HCT116 (cell line): ENCODE measurements at places on chromosomes 3 and 15. TPM values are rescaled to one million over a fixed set of nuclear protein-coding genes. Genes with fewer than 3 reads are reported as not detected.

The ZBTB20 gene
- 42.1 TPM for total RNA-seq

The STAC gene
- not detected for total RNA-seq

The SERPINI2 gene
- 0.27 TPM for total RNA-seq

The NAALADL2 gene
- total RNA-seq, result 2.9 TPM

The CISH gene
- total RNA-seq, result 4.5 TPM

The GRK7 gene
- total RNA-seq, result not detected

The ECE2 gene
- total RNA-seq, result not detected

The FES gene
- total RNA-seq, result 5.3 TPM

The PLSCR4 gene
- 4.1 TPM for total RNA-seq

The KBTBD13 gene
- total RNA-seq, result not detected

The MST1R gene
- total RNA-seq, result 113 TPM

DNA sequence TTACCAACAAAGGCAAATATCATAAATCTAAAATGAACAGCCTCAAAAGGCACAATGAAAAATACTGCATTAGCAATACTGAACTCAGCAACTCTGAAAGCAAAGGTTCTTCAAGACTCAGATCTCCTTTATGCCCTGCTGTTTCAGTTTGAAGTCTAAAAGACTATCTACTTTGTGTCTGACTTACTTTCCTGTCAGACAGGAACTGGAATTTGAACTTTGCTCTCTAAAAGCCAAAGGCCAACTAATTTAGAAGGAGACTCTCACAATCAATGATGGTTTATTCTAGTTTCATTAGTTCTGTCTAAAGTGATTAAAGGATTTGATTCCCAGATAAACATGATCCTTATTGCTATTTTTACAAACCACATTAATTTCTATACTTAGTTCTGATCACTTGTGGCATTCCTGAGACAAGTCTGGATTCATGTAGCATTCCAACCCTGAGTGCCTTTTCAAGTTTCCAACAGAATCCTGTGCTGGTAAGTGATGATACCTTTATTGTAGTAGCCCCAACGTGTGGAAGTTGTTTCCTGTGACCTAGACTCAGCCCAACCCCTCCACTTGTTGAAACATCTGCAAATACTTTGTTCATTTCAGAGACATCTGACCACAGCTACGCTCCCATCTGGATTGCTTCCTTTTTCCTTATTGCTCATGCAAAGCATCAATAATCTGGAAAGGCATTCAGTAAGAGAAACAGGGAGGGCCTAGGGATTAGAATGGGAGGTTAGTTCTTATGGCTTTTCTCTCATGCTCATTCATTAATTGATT is 14.9 kb upstream of the LEKR1 start:
- H3K4me1 ChIP-seq, result peaks cover 18% of the 10 kb centered on the region; the same call in 1 of the 2 replicates
- H3K4me3 ChIP-seq, result no peak overlapping the region
- no peaks in the 10 kb centered on the region for H3K27me3 ChIP-seq
- DNase-seq, result no peak

- H3K36me3 ChIP-seq, result no peaks in the 10 kb centered on the region
- no peak overlapping the region for H3K4me3 ChIP-seq
- H3K27ac ChIP-seq, result no peak overlapping the region
- H3K27me3 ChIP-seq, result no peaks in the 10 kb centered on the region
Observed at GRCh38 chr15:57118013-57118799, 199.8 kb downstream of the TCF12 start.

DNA sequence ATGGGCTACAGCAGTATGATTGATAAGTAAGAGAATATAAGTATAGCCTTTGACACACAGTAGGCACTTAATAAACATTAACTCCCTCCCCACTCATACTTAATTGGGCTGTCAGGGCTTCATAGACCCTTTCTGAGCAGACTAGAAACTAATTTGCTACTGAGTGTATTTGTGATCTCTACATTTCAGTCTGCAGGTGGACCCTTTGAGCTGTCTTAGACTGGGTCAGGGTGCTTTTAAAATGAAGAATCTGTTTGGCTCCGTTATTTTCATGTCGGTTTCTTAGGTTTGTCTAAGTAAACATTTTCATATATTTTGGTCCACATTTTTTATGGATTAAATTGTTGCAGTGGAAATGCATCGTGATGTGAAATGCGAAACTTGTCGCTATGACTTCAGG is 50.3 kb upstream of the SELENOK start:
- H3K4me1 ChIP-seq, result no peaks in the 10 kb centered on the region
- no peak overlapping the region for H3K4me3 ChIP-seq
- DNase-seq, result no peak
- no peak overlapping the region for H3K27ac ChIP-seq
- 0 out of 2 replicates have a peak, but pooled peaks cover 3% of the 10 kb centered on the region for H3K27me3 ChIP-seq

- H3K27ac ChIP-seq, result no peak overlapping the region
- no peaks in the 10 kb centered on the region for H3K27me3 ChIP-seq
- H3K4me3 ChIP-seq, result no peak overlapping the region
- DNase-seq, result no peak
- no peaks in the 10 kb centered on the region for H3K36me3 ChIP-seq
Observed at GRCh38 chr3:46107682-46108081, 80.4 kb upstream of the XCR1 start.

- H3K27me3 ChIP-seq, result peaks cover 10% of the 10 kb centered on the region
- no peaks in the 10 kb centered on the region for H3K36me3 ChIP-seq
Observed at GRCh38 chr3:73437828-73438227, 186.9 kb downstream of the PDZRN3 start.

DNA sequence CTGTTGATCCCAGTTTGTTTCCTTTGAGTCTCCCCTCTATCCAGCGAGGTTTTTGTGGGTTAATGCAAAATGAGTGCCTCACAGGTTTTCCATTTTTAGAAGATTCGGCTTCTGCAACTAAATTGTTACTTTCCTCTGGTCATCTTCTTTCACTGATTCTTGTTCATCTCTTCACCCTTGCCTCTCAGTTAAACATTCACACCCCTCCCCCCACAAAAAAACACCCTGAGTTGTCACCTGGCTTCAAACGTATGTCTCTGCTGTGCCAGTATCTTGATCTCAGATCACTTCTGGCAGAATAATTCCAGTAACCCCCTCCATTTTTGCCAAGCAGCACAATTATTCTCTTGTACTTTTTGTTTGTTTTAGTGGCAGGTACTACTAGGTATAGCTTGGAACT is 12.3 kb upstream of the CLDN16 start:
- DNase-seq, result no peak

DNA sequence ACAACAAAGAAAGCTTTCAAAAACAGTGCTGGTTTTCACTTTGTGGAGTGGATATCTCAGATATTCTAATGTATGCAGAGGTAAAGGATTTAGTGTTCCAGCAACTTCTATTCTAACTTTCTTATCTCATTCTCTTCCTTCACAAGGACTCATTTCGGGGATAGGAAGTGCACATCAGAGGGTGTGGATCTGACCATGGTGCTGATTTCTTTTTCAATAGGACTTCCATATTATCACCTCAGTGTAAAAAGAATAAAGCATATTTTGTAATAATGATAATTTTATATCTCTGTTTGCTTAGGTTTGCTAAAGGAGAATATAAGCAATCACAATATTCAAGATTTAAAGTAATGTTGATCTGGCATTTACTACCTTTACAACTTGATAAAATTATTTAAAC is 12.5 kb upstream of the CADM2 start:
- no peak overlapping the region for H3K27ac ChIP-seq
- H3K36me3 ChIP-seq, result no peaks in the 10 kb centered on the region
- no peak for DNase-seq
- H3K27me3 ChIP-seq, result no peaks in the 10 kb centered on the region
- H3K4me3 ChIP-seq, result no peak overlapping the region

DNA sequence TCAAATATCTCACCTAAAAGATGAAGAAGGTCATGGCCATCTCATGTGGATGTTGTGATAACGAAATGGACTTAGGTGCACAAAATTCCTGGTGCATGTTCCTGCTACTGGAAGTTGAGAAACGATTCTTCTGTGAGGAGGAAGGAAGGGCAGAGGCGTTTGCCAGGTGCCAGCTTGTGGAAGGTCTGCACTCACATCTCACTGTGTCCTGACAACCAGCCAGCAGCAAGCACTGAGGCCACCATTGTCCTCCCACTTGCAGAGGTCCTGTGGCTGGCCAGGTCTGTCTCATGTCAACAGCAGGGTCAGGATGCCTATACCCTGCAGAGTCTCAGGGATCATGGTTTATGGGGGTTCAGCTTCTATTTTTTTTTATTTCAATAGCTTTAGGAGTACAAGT is 3.7 kb downstream of the FAM240A start:
- H3K27me3 ChIP-seq, result peaks cover 10% of the 10 kb centered on the region; the same call in 1 of the 2 replicates
- no peaks in the 10 kb centered on the region for H3K4me1 ChIP-seq

- peaks cover 8% of the 10 kb centered on the region; the same call in 1 of the 2 replicates for H3K27me3 ChIP-seq
- no peak overlapping the region for H3K4me3 ChIP-seq
- no peaks in the 10 kb centered on the region for H3K4me1 ChIP-seq
- H3K36me3 ChIP-seq, result no peaks in the 10 kb centered on the region
Observed at GRCh38 chr3:123298903-123299302, 97.2 kb downstream of the SEC22A start.

- no peaks in the 10 kb centered on the region for H3K4me1 ChIP-seq
- no peak overlapping the region for H3K27ac ChIP-seq
- no peaks in the 10 kb centered on the region for H3K27me3 ChIP-seq
- H3K36me3 ChIP-seq, result no peaks in the 10 kb centered on the region
- no peak overlapping the region for H3K4me3 ChIP-seq
Observed at GRCh38 chr3:16978234-16978920, 93.6 kb downstream of the PLCL2 start.

DNA sequence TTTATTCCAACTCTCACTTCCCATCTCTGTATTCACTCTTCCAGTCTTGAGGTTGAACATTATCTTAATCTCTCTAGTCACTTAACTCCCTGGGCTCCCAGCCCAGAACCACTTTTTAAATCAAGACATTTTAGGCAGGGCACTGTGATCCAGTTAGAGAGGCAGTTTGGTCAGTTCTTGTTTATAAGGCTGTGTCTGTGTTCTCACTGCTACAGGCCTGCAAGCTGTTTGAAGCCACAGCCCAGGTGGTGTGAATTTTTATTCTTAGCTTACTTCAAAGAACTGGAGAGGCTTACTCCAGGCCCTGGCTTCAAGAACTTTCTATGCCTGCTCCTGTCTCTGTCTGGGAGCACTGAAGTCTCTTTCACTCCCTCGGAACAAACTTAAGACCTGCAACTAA is 906.1 kb downstream of the CADM2 start:
- no peak overlapping the region for H3K4me3 ChIP-seq
- H3K27ac ChIP-seq, result no peak overlapping the region
- H3K36me3 ChIP-seq, result no peaks in the 10 kb centered on the region

DNA sequence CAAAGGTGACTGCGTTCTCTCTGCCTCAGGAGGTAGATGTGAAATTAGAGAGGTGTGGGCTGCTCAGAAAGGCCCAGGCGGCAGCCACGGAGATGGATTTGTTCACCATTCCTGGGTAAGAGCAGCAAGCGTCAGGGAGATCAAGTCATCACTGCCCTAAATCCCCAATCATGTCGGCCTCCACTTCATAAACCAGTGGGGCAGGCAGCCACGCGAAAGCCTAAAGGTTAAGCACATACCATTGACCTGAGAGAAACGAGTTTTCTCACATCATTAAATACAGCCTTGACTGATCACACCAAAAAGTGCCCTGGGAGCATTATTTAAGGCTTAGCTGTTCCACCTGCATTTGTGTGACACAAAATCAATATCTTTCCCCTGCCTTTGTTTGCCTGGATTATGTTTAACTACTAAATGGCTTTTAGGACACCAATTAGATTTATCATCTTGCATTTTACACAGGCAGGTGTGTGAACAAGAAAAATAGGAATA is 50.7 kb upstream of the FOXB1 start:
- no peak overlapping the region for H3K27ac ChIP-seq
- no peaks in the 10 kb centered on the region for H3K4me1 ChIP-seq
- H3K4me3 ChIP-seq, result no peak overlapping the region
- DNase-seq, result no peak
- peaks cover 21% of the 10 kb centered on the region for H3K27me3 ChIP-seq

GRCh38 chr3:13455644-13456043 is 24.5 kb upstream of the HDAC11 start:
- no peaks in the 10 kb centered on the region for H3K36me3 ChIP-seq
- DNase-seq, result no peak
- no peak overlapping the region for H3K4me3 ChIP-seq
- H3K27me3 ChIP-seq, result no peaks in the 10 kb centered on the region
- no peak overlapping the region for H3K27ac ChIP-seq

- H3K4me1 ChIP-seq, result peaks cover 45% of the 10 kb centered on the region
- H3K27me3 ChIP-seq, result no peaks in the 10 kb centered on the region
- DNase-seq, result no peak
- H3K27ac ChIP-seq, result peak overlapping the region; percentile 86
Observed at GRCh38 chr3:107216711-107217110, 160.5 kb upstream of the CCDC54 start.

DNA sequence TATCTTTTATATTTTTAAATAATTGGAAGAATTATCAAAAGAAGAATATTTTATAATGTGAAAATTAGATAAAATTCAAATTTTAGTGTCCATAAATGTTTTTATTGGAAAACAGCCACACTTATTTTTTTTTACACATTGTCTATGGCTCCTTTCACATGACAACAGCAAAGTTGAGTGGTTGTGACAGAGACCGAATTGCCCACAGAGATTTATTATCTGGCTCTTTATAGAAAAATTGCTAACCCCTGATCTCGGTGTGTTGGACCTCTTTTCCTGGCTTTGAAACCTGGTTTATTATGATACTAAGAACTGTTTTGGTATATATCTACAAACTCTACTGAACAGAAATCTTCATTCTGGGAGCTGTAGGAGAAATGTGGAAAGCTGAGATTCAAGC is 269.1 kb upstream of the UMPS start:
- peaks cover 56% of the 10 kb centered on the region for H3K27me3 ChIP-seq
- no peaks in the 10 kb centered on the region for H3K4me1 ChIP-seq
- no peak overlapping the region for H3K27ac ChIP-seq
- no peak for DNase-seq
- H3K4me3 ChIP-seq, result no peak overlapping the region

- no peaks in the 10 kb centered on the region for H3K4me1 ChIP-seq
- no peaks in the 10 kb centered on the region for H3K36me3 ChIP-seq
- no peak overlapping the region for H3K27ac ChIP-seq
- no peaks in the 10 kb centered on the region for H3K27me3 ChIP-seq
- H3K4me3 ChIP-seq, result no peak overlapping the region
- no peak for DNase-seq
Observed at GRCh38 chr15:37015451-37015850, 84.9 kb downstream of the MEIS2 start.

DNA sequence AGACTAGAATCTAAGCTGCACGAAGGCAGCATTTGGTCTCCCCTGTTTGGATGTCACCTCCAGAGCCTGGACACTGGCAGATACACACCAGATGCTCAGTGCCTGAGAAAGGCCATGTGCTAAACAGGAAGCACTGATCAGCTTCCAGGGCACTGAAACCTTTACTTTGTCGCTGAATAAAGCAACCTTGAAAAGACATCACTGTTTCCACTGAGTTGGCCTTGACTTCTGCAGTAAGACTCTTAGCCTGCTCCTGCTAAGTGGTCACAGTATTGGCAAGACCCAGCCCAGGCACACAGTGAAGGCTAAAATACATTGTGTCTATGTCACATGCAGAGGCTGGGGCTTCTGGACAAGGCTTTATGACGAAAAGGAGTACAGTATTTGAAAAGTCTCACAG is 104.3 kb upstream of the ICE2 start:
- H3K27ac ChIP-seq, result no peak overlapping the region
- no peak for DNase-seq
- no peaks in the 10 kb centered on the region for H3K36me3 ChIP-seq

- H3K27ac ChIP-seq, result no peak overlapping the region
- DNase-seq, result no peak
- H3K4me3 ChIP-seq, result no peak overlapping the region
Observed at GRCh38 chr15:73796331-73796831, 43.2 kb upstream of the INSYN1 start.
